Endothelial cell (in vitro differentiated cells): ENCODE measurements at places on chromosomes 3 and 15.

DNA sequence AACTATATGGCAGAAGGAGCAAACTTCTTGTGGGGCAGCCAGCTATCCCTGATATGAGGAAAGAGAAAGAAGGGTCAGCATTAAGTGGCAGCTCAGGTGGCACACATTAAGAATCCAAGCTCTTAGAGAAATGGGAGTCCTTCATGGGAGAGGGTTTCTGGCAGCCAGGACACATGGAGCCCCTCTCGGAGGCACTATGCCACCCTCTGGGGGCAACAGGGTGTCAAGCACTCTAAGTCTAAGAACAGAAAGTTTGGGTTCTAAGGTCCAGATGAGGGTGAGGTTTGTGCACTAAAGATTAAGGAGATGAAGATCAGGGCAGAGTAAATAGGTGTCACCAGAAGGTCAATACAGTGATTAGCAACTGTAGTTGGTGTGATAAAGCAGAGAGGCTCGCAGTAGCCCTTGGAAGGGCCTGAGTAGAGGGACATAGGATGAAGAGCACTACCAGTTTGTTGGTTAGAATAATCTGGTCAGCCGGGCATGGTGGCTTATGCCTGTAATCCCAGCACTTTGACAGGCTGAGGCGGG is 89.3 kb downstream of the ST6GAL1 start:
- no peak overlapping the region for H3K27ac ChIP-seq
- peaks cover 2% of the 10 kb centered on the region for H3K27me3 ChIP-seq
- H3K36me3 ChIP-seq: peaks cover 16% of the 10 kb centered on the region
- no peak overlapping the region for H3K4me3 ChIP-seq
- H3K4me1 ChIP-seq: peaks cover 22% of the 10 kb centered on the region

DNA sequence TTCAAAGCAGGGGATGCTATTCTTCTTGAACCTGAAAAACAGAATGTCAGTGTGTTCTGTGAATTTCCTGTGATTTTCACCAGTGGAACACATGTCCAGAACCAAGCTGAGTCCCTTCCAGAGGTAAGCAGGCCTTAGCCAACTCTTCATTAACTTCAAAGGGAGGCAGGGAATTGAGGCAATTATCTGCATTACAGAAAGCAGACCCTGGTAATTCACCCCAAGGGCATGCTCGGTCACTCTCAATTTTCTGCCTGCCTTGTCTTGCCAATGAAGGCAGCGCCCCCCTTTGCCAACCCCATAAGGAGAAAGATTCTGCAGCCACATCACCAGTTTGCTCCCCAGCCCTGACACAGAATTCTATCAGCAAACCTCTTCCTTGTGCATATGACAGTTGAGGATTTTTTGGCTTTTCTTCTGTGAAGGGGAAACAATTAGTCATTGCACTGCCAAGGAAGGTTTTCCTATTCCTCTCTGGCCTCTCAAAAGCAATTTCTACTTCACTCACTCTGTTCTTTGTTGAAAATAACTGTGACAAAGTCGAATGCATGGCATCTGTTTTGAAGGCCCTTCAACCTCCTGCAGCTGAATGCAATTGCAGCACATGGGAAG is 85.3 kb downstream of the HHLA2 start:
- H3K27me3 ChIP-seq: no peaks in the 10 kb centered on the region
- no peak for DNase-seq
- no peak overlapping the region for H3K4me3 ChIP-seq

- no peak overlapping the region for H3K4me3 ChIP-seq
- H3K4me1 ChIP-seq: peaks cover 3% of the 10 kb centered on the region
- peak; percentile 56 for DNase-seq
- no peaks in the 10 kb centered on the region for H3K27me3 ChIP-seq
- H3K27ac ChIP-seq: no peak overlapping the region
Measured at GRCh38 chr15:73127302-73127936, 75.2 kb downstream of the NEO1 start.

DNA sequence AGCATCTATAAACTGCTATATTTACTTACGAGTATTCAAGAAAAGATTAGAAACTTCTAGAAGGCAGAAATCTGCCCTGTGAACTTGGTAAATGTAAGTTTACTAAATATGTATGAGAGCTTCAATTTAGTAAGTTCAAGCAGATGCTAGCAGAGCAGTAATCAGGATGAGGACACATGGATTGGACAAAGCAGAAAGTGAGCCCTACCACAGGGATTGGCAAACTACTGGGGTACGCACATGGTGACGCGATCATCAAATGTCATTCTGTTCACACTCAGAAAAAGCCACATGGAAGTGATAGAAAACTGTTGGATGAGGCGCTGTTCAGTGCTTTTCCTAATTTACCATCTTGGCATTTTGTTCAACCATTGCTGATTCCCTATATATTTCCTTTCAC is 360.2 kb upstream of the ZNF385D start:
- H3K36me3 ChIP-seq: no peaks in the 10 kb centered on the region
- no peaks in the 10 kb centered on the region for H3K27me3 ChIP-seq
- DNase-seq: no peak
- H3K4me1 ChIP-seq: no peaks in the 10 kb centered on the region

DNA sequence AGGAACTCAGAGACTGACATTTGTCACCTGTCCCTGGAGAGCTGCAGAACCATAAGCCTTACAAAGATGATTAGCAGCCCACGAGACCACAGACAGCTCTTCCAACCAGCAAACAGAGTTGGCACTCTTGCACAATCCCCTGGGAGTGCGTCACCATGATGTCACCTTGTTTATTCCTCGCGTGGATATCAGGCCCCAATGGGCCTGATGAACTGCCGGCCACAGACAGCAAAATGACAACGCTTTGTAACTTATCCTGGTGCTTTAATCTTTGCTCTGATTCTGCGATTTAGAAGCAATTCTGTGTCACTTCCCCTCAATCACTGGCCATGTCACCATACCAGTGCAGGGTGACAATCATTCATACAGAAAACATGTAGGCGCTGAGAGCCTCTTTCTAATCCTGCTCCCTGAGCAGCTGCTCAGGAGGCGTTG is 89.2 kb downstream of the TAMM41 start:
- no peaks in the 10 kb centered on the region for H3K36me3 ChIP-seq
- H3K4me1 ChIP-seq: no peaks in the 10 kb centered on the region
- H3K27me3 ChIP-seq: no peaks in the 10 kb centered on the region
- no peak for DNase-seq
- no peak overlapping the region for H3K27ac ChIP-seq

- no peak overlapping the region for H3K27ac ChIP-seq
- no peak for DNase-seq
- H3K36me3 ChIP-seq: peaks cover 5% of the 10 kb centered on the region
- H3K4me3 ChIP-seq: no peak overlapping the region
Measured at GRCh38 chr3:49638445-49638844, 35.7 kb upstream of the APEH start.

- peaks cover 19% of the 10 kb centered on the region for H3K27me3 ChIP-seq
- H3K4me3 ChIP-seq: peak overlapping the region; percentile 98
- no peak for DNase-seq
Measured at GRCh38 chr3:9732740-9733115, 1.2 kb downstream of the BRPF1 start.
